Activated CD4-positive, alpha-beta T cell treated with anti-CD3 and anti-CD28 coated beads, Interleukin-2, amount 50 U/mL, for 1 hour (primary cell): ENCODE measurements at places on chromosomes 6 and 20.

DNA sequence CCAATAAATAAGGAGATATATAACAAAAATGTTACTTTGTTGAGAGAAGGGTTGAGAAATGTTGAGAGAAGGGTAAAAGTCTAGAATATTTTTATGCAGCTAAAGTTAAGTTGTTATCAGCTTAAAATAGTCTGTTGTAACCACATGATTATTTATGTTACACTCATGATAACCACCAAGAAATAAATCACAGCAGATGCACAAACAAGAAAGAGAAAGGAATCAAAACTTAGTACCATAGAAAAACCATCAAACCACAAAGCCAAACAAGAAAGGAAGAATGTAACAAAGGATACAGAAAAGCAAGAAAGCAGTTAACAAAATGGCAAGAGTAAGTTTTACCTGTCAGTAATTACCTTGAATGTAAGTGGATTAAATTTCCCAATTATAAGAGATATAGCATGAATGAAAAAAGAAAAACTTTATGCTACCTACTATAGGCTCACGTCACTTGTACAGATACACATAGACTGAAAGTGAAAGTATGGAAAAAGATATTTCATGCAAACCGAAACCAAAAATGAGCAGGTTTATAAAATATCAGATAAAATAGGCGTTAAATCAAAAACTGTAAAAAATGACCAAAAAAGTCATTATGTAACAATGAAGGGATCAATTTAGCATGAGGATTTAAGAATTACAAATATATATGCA lies 93.6 kb downstream of the STXBP5 start:
- no peak for DNase-seq

DNA sequence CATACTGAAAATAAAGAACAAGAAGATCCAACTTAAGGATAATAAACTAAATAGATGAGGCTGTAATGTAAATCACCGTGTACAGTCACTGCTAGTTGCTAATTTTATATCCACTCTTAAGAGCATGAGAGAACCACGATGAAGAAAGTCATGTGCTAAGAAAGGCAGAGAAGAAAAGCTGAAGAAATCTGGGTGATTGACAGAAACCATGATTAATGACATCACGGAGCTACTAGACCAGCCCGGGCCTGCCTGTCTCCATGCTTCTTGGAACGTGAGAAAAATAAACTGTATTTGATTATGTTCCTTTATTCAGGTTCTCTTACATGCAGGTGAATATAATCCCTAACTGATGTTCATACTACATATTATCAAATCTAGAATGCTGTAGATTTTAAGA lies 84.2 kb upstream of the E2F3 start:
- no peak for DNase-seq

DNA sequence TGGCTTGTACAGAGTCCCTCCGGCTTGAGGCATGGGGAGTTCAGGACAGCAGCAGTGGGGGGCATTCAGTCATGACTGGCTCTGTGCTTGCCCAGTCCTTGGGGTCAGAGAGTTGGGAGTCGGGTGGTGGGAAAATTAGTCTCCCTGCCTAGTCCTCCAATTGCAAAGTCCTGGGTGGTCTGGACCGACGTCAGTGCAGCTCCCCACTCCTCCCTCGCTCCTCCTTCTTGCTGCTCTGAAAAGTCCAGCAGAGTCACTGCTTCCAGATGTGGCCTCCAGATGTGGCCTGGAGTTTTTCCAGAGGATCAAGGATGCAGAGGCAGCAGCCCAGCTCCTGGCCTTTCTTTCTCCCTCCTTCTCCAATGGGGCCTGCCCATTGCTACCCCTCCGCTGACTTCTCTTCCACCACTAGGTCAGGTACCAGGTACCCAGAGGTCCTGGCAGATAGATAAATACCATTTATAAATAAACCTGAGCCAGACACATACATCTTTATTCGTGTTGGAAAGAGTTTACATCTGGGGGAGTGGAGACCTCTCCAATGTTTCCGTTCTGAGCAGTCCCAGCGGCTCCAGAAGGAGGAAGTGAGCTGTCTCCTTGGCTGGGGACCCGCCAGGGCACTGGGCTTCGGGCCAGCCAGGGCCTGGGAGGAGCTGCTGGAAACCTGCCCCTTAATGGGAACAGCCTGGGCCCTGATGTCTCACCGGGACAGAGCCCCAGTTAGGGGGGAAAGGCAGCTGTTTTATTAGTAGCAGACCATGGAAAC lies 49.0 kb upstream of the RNF24 start:
- no peak for DNase-seq

DNA sequence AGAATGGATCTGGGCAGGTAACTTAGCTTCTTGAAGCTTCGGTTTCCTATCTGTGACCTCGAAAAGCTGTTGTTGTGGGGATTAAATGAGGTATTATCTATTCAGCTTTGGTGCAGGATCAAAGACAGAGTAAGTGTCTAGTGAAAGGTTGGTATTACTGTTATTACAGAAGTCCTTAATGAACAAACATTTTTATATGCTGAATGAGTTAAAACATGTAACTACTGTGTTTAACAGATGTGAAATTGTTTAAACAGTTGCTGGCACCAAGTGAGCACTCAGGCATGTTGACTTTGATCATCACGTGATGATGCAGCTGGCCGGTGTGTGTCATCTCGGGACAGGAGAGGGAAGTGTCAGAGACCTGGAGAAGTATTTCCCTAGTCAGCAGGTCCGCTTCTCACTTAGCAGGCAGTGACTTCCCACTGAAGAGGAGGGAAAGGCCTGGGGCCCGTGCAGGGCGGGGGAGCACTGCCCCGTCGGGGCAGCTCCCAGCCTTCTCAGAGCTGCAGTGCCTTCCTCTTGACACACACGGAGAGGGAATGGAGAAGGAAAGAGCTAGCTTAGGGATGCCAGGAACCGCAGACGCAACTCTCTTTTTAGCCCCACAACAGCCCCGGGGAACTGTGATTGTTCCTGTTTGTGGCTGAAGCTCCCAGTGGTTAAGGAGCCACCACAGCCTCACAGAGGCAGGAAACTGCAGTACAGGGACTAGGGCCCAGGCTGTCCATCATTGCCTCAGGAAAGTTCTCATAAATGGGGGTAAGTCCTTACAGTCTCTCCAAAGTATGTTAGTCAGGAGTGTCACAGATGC lies 18.0 kb downstream of the TUBB2A start:
- no peak for DNase-seq

- DNase-seq: no peak
These were observed 10.8 kb upstream of the TAAR1 start for GRCh38 chr6:132669690-132670291.

GRCh38 chr20:59316911-59317731 lies 16.7 kb downstream of the EDN3 start:
- no peak for DNase-seq

DNA sequence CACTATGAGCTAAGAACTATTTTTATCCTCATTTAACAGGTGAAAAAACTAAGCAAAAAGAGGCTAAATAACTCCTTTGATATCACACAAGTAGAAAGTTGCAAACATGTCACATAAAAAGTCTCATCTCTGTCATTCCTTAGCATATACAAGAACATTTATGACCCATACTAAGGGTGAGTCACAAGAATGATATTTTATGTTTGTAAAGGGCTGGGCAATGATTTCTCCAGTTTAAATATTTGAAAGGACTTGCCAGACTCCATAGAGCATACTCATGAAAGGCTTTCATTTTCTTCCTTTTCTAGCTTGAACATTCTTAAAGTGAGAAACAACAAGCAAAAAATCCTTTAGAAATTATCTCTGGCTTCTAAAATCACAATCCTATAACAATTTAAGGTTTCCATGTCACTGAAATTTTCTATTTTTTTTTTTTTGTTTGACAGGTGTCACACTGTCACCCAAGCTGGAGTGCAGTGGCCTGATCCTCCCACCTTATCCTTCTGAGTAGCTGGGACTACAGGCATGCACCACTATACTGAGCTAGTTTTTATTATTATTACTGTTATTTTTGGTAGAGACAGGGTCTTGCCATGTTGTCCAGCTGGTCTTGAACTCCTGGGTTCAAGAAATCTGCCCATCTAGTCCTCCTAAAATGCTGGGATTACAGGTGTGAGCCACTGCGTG lies 338.0 kb upstream of the KHDRBS2 start:
- DNase-seq: no peak

DNA sequence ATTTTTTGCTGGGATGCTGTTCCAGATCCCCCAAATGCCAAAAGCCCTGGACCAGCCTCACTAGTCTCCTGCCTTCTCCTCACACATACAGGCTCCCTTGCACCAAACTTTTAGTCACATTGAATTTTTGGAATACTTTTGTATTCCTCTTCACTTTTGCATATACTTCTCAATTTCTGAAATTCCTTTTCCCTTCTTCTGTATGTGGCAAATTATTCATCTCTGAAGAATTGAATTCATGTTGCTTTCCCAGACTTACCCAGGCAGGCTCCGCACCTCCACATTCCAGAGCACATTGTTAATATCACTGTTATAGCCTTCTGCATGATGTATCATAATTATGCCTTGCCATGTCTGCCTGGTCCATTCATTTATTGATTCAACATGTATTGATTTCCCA lies 255.3 kb upstream of the POU3F2 start:
- no peak for DNase-seq

DNA sequence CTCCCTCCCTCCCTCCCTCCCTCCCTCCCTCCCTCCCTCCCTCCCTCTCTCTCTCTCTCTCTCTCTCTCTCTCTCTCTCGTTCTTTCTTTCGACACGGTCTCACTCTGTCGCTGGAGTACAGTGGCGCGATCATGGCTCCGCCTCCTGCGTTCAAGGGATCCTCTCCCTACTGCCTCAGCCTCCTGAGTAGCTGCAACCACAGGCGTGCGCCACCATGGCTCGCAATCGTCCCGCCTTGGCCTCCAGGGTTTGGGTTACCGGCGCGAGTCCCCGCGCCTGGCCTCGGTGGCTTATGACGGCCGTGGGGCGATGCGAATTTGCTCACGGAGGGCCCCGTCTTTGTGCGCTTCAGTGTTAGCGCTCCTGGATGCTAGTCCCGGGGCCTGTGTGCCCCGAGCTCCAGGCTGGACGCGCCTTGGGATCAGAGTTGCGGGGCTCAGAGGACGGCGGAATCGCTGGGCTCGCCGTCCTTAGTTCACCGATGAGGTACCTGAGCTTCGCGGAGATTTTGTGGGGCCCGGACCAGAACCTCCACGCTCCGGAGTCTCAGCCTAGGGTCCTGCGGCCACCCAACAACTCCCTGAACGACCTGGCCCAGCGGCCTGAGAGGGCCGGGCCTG lies 45.2 kb downstream of the MCUR1 start:
- DNase-seq: no peak

DNA sequence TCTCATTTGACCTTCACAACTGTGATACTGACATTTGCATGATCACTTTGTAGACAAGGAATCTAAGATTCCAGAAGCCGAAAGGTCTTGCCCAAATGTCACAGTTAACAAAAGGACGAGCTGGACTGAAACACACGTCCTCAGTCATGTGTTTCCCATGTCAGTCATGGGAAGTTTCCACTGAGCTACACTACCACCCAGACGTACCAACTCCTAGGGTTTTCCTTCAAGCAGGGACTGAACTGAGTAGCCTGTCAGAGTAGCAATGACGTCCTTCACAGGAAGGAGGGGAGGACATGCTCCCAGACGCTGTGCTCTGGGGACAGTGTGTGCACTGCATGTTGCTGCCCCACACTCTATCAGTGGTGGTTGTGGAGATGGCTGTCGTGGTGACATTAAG lies 215.8 kb upstream of the SMLR1 start:
- DNase-seq: no peak

DNA sequence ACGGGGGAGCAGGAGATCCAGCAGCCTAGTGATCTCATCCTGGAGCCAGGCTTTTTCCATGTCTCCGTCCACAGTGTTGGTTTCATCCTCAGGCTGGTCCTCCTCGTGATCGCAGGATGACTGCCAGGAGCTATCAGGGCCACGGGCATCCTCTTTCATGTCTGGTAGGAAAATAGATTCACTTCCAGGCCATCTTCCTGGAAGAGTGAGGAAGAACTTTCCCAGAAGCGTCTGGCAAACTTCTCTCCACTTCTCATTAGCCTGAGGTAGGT lies 15.3 kb upstream of the SLC9A8 start:
- DNase-seq: no peak

GRCh38 chr6:13508711-13509705 lies 21.6 kb upstream of the GFOD1 start:
- no peak for DNase-seq

DNA sequence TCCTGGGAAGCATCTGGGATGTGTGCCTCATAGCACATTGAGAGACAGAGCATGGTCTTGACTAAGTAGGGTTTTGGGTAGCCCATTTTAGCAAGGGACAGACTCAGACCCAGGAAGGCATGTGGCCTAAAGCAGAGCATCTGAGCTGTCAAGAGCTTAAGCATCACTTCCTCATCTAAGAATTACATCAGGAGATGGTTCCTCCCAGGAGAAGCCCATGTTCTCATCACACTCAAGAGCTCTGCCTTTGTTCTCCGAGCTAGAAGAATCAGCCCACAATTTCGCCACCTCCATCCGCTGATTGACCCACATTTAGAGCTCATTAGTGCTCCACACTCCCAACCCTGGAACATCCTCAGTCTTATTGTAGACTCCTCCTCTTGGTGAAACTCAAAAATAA lies 68.3 kb downstream of the NPEPL1 start:
- no peak for DNase-seq

GRCh38 chr6:52595000-52595795 lies 18.3 kb upstream of the TRAM2 start:
- DNase-seq: no peak

DNA sequence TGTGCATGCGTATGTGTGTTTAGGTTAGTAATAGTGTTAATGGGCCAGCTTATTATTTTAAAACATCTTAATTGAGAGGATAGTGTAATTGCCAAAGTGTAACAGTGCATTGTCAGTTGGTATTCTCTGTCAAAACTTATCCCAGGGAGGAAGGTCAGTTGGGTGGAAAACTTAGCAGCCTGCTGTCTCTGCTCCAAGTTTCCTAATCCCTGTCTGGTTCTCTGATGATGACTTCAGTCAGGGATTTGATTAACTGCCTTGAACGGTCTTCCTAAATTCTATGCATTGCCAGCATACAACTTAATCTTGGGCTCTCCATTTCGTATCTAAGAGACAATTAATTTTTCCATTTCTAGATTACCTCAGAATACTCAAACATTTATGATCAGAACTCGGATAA lies 51.1 kb downstream of the L3MBTL3 start:
- DNase-seq: no peak

DNA sequence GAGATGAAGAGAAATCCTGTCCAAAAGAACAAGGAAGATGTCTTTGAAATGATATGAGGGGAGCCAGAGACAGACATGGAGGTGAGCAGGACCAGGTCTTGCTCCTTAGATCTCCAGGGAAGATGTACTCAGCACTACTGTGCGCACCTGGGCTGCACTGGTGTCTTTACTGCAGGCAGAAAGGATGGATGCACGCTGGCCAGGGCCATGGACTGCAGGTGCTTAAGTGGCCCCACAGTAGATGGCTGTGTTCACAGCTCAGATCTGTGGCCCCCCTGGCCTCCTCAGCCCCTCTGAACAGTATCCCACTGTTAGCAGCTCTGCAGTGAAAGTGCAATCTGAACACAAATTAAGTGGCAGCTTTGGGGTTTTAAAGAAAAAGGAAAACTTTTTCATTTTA lies 343.0 kb downstream of the NRN1 start:
- no peak for DNase-seq

- DNase-seq: no peak
These were observed 127.1 kb downstream of the MYO6 start for GRCh38 chr6:75876152-75876551.
